ENCODE measurements at places on chromosomes 1 and 21.

DNA sequence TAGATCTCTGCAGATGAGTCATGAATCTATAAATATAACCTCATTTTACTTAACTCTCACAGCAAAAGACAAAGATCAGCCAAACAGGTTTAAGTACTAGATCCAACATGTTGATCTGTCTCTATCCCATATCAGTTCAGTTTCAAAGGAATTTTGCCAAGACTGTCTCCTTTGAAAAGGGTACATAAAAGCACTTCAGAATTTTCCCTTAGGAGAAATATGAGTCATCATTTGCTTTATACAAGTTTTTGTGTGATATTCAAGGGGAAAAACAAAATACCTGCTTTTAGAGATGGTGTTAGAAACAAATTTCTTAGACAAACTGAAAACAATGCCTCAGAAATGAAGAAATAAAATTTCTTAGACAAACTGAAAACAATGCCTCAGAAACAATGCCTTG, 73.5 kb upstream of the LRRC7 start:
- no peak for DNase-seq

DNA sequence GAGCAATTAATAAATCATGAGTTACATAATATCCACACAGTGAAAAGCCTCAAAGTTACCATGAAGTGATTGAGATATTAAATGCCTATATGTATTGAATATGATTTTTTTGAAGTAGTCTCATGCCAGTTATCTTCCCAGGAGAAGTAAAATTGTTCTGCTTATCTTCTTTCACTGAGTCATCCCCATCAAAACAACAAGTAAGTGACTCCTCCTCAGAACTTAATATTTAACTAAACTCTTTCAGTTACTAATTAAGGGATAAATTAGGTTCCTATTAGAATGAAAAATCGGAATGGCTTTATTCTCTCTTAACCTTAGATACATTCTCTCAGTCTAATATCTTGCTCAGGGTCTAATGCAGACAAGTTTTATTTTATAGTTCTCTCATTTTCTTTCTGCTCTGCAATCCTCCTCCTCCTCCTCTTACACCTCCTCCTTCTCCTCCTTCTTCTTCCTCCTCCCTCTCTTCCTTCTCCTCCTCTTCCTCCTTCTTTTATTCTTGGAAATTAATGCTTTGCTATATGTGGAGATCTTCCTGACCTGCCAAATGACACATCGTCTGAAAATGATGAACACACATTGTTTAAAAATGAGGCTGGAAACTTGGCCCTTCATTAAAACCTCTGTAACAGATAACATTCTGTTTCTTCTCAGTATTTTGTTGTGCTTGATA, 110.9 kb downstream of the RUNX1 start:
- DNase-seq, result no peak

- DNase-seq, result no peak
Measured at GRCh38 chr21:38175306-38175705, 81.5 kb upstream of the KCNJ15 start.

- DNase-seq, result no peak
Measured at GRCh38 chr1:42675467-42675866, 6.8 kb upstream of the YBX1 start.

GRCh38 chr1:112335351-112335750, 60.7 kb upstream of the CTTNBP2NL start:
- DNase-seq, result no peak

GRCh38 chr1:204602111-204602579, 83.4 kb downstream of the LRRN2 start:
- DNase-seq, result no peak

GRCh38 chr1:200180821-200181220, 153.3 kb downstream of the NR5A2 start:
- no peak for DNase-seq

DNA sequence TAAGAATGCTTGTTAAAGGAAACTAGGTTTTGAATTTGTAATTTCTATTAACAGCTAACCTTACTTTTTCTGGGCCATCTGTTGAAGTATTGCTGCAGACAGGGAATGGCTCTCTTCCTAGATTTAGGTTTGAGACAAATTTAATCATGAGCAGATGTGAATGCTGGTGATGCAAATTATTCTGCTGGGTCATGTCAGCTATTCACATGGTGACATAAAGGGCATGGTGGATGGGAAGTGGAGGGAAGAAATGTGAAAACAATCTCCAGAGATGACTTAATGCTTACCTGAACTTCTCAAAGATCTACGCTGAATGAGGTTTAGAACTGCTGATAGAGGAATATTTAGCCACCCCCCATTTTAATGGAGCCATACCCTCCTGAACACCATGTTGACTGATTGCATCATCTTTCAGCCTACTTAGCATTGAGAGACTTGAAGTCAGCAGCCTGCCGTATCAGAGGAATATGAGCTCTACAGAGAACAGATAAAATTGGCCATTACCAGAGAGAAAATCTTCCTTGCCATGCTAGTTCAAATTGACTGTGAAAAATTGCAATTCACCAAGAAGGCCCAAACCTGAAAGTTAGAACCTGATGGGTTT, 138.8 kb downstream of the HHAT start:
- DNase-seq, result no peak

GRCh38 chr1:110874324-110875215, 1.6 kb downstream of the CD53 start:
- DNase-seq, result no peak

- no peak for DNase-seq
Measured at GRCh38 chr1:2454227-2454626, 21.9 kb upstream of the PLCH2 start.

GRCh38 chr1:119391749-119392148, 23.2 kb downstream of the HAO2 start:
- no peak for DNase-seq

DNA sequence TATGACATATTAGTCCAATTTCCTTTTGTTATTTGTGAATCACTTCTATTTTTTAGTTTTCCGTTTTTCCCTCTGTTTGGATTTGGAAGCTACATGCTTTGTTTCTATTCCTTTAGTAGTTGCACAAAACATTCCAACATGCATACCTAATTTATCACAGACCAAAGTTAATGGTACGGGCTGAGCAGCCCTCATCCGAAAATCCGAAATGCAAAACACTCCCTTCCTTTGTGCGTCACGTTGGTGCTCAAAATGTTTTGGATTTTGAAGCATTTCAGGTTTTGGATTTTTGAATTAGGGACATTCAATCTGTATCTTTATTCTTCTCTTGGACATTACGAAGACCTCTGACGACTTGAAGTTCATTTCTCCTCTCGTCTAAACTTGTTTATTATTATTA, 124.8 kb downstream of the PCNX2 start:
- DNase-seq, result no peak

- DNase-seq, result no peak
Measured at GRCh38 chr1:218557731-218558130, 212.6 kb downstream of the TGFB2 start.

DNA sequence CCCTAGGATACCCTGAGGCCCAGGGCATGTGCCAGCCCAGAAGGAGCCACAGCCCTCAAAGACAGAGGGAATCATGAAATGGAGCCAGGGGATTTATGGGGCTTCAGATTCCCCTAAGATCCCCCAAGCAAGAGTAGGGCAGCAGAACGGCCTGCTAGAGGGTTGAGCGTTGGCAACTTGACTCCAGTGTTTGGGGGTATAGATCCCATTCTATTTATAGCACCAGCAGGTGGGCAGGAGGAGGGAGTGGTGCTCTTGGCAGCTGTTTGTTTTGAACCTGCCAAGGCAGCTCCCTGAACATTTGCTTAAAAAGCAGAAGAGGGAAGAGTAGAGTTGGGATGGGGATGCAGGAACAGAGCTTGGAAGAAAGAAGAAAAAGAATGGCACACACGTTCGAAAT, 33.7 kb downstream of the GLUL start:
- DNase-seq, result no peak

DNA sequence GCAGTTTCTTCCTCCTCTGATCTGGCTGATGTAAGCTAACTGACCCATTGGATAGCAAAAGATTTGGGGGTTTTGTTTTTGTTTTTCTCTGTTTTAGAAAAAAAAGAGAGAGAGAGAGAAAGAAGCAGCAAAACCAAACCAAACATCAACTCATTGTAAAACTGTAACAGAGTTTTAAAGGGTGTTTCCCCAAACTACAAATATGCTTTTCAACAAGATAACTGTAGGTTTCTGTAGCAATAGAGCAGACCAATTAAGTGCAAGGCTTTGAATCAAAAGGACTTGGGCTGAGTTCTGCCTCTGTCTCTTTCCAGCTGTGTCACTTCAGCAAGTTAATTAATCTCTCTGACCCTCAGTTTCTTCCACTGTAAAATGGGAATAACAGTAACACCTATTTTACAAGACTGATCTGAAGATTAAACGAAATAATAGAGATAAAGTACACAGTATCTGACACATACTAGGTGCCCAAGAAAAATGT, 44.5 kb downstream of the RRAGC start:
- no peak for DNase-seq

DNA sequence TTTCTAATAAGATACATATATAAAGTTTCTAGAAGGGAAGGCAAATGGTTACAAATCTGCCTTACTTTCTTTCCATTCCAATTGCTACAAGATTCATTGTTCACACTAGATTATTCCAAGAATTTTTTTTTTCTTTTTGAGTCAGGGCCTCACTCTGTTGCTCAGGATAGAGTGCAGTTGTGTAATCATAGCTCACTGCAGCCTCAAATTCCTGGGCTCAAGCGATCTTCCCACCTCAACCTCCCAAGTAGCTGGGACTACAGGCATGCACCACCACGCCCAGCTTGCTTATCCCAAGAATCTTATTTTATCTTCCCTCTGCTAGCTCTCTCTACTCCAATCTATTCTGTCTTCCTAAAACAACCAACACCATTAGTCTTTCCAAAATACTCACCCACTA, 81.8 kb downstream of the KIAA0319L start:
- no peak for DNase-seq

DNA sequence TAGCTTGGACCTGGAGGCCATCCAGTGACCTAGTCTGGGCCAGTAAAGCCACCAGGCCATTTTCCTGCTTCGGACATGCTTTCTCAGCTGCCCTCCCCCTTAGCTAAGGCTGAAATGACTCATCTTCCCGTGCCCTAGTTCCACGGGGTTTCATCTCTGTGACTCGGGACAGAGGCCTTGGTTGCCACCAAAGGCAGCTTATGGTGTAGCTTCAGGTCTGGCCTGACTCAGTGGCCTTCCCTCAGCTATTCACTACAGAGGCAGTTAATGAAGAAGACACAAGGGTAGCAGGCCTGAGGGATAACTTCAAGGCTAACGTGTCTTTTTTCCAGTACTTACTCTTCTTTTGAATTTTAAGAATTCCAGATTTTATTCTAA, 82.4 kb downstream of the PBX1 start:
- no peak for DNase-seq
